ENCODE measurements at places on chromosomes 1 and 21. TPM values are rescaled to one million over a fixed set of nuclear protein-coding genes. Genes with fewer than 3 reads are reported as not detected.

DNA sequence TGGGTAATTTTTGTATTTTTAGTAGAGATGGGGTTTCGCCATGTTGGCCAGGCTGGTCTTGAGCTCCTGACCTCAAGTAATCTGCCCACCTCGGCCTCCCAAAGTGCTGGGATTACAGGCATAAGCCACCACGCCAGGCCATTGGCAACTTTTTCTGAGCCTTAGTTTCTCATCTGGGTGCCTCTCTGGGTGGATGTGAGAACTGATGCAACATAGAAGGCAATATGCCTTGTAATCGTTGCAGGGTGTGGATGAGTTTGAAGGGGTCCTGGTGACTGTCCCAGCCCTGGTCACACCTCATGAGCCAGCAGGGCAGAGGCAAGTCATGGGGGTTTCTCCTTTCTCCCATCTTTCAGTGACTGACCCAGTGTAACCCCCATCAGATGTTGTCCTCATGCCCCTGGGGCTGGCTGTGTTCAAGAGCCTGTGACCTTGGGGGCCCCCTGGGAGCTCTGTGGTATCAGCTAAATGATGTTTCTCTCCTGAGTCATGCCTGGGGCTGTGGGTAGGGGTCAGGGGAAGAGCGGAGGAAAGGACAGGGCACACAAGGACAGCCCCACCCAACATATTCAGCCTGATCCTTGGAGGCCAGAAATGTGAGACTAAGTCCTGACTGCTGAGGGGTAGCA is 3.6 kb downstream of the COL9A2 start:
- DNase-seq, result no peak

DNA sequence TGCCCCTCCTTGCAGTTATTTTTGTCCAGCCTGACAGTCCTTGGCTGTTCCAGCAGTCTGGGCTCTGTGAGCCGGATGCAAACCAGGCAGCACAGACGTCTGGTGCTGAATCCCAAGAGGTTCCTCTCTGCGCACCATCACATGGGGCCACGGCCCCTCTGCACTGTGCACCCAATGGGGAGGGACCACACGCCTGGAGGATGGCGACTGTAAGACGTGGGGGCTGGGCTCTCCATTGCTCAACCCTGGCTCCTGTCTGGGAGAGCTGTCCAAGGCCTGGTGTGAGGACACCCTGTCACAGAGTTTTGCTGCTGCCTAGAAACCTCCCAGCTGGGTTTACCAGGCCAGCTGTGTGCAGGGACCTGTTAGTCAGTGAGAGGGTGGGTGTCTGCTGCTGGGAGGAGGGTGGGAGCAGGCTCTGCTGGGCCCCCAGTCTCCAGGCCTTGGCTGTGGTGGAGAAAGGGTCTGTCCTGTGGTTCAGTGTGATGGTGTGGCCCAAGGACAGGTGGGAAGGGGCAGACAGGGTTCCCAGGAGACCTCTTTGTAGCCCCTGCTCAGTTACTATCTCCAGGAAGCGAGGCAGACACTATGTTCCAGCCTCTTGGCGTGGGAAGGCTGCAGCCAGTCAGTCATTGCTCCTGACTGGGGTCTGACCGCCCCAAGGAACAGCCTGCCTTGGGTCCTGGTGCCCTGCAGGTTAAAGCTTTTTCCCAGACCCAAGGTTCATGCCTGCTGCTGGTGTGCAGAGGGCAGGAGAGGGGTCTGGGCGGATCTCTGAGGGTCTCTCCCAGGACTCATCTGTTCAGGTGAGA is 13.8 kb downstream of the HEYL start:
- DNase-seq, result no peak

Gene TSPAN1
- total RNA-seq, result not detected

- DNase-seq, result no peak
Measured at GRCh38 chr21:29501451-29501850, 202.7 kb downstream of the BACH1 start.

DNA sequence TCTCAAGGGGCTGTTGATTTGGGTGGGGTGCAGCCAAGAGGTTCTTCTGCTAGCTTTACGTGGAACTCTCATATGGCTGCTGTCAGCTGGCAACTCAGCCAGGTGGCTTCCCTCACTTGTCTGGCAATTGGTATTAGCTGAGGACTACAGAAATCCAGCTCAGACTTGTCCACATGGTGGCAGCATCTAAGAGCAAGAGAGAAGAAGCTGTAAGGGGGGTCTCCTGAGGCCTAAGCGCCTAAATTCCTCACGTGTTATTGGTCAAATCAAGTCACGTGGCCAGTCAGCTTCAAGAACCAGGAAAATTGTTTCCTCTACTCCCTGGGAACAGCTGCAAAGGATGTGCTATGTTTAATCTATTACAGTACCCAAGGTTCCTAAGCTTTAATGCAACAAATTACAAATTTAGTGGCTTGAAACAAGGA is 4.2 kb upstream of the DYRK3 start:
- no peak for DNase-seq
